SK-N-SH treated with all-trans-retinoic acid at 6 μM for 48 hours (cell line): ENCODE measurements at places on chromosomes 11 and 22.

- no peak for ATAC-seq
Measured at GRCh38 chr22:28647216-28647615, 32.4 kb downstream of the TTC28 start.

DNA sequence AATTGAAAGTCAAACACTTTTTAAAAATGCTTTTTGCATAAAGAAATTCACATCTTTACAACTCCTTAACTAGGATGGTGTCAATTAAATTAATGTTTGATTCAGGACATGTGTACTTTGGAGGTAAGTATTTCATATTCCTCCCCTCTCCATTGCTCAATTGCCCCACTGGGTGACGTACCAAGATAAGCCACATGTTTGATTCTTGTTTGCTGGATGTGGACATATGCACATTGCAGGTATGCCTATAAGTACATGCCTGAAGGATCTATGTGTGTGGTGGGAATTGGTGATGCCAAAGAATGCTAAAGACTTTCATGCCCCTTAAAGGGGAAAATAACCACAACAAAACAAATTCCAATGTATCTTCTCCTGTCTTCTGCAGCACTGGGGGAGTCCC lies 5.8 kb downstream of the CD44 start:
- no peak for ATAC-seq

GRCh38 chr11:124543145-124543544 lies 309 bp downstream of the OR8B12 start:
- ATAC-seq = no peak

- no peak; the same call in 2 of the 3 replicates for ATAC-seq
Measured at GRCh38 chr22:29310065-29310862, 3.8 kb downstream of the GAS2L1 start.

- peak; percentile 74 for ATAC-seq
Measured at GRCh38 chr22:27107824-27108223, 450.4 kb downstream of the MIAT start.

GRCh38 chr22:22410121-22410520 lies 98.4 kb downstream of the ZNF280B start:
- ATAC-seq = no peak

- no peak for ATAC-seq
Measured at GRCh38 chr11:10637731-10638151, 55.8 kb downstream of the IRAG1 start.
